Kidney epithelial cell (primary cell): ENCODE measurements at places on chromosomes 2 and 18.

GRCh38 chr2:176852667-176853066 lies 359.9 kb upstream of the HNRNPA3 start:
- no peak for DNase-seq

- DNase-seq: no peak
Observed at GRCh38 chr2:65390134-65390533, 42.3 kb downstream of the SPRED2 start.

DNA sequence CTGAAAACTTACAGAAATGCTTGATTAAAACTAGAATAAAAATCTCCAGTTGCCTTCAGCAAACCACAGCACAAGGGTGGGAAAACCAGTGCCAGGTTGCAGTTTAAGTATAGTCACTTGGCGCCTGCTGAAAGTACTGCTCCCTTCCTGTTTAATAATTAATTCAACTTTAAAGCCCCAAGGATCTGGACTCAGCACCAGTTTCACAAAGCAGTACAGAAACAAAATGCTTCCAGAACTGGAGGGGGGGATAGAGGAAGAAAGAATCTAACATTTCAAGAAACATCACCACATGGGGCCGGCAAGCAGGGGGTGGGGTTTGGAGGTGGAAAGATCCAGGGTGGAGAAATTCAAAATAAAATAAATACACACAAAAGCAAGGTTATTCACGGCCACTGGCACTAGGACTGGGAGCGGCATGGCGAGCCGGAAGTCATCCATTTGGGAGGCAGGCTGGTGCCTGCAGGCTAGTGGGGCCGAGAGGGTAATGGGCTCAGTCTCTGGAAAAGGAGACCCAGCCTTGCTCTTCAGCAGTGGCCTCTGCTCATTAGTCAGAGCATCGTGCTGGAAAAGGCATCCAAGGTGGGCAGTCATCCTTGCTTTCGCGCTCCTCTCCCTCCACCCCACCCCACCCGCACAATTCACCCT lies 85.8 kb downstream of the POU3F3 start:
- DNase-seq: no peak

- DNase-seq: no peak
Observed at GRCh38 chr2:46147626-46148368, 149.4 kb upstream of the EPAS1 start.

- no peak for DNase-seq
Observed at GRCh38 chr2:131488306-131489205, 3.6 kb downstream of the MZT2A start.
